Cardiac septum (tissue), 1 donor: ENCODE measurements at places on chromosomes 12 and 14. TPM values are rescaled to one million over a fixed set of nuclear protein-coding genes. Genes with fewer than 3 reads are reported as not detected.
A peak's percentile ranks its signal among the peaks of the same experiment; 100 is the strongest.

GRCh38 chr12:31849090-31849687 is 110.0 kb upstream of the RESF1 start:
- no peak for DNase-seq

- DNase-seq = no peak
Observed at GRCh38 chr12:94133964-94134795, 14.2 kb upstream of the PLXNC1 start.

The PTPN6 gene
- total RNA-seq = 7.0 TPM

- DNase-seq = no peak
Observed at GRCh38 chr12:54266852-54267251, 13.1 kb downstream of the CBX5 start.

The MORN3 gene
- 0.08 TPM for total RNA-seq

DNA sequence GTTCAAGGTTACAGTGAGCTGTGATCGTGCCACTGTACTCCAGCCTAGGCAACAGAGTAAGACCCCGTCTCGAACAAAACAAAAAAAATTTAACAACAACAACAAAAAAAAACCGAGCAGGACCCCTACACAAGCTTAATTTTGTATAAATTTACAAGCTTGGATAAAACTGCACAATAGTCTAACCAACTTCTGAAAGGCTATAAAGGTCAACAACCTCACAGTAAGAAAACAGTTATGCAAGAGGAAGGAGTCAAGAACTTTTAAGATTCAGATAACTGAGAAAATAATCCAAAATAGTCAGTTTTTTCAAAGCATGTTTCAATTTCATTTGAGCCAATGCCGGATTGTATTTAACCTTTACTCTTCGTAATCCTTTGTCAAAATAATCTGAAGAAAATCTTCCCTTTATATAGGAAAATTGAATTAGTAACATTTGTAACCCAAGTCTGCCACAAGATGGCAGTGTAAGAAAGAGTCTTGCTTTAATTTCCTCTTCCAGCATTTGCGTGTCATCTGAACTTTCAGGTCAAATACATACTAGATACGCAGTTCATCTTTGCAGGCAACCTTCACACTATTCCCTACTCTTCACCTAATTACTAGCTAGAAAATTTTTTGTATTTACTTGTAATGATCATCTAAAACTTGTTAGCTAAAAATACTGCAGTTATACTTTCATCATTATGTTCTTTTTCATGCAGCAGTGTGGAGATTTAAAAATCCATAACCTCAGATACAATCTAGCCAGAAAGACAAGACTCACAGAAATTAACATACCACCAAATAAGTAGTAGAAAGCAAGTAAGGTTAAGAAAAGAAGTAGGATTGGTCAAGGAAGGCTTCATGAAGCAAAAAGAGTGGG is 5.8 kb downstream of the CCNB1IP1 start:
- no peak for DNase-seq

DNA sequence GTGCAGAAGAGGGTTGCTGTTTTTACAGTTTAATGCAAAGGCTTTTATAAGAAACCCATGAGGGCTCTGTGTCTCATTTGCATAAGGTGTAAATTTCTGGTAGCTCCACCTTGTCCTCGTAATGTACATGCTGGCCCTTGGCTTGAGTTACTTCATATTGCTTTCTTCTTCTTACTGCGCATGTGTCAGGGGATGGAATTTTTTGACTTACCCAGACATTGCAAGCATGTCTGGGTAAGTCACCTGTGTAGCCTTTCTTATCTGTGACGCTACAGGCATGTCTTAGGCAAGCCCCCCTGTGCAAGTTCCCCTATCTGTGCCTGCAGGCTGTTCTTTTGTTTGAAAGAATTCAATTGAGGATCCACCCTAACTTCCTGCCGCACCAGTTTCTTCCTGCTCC is 274.2 kb downstream of the ETNK1 start:
- no peak for DNase-seq

The TAS2R7 gene
- not detected for total RNA-seq

DNA sequence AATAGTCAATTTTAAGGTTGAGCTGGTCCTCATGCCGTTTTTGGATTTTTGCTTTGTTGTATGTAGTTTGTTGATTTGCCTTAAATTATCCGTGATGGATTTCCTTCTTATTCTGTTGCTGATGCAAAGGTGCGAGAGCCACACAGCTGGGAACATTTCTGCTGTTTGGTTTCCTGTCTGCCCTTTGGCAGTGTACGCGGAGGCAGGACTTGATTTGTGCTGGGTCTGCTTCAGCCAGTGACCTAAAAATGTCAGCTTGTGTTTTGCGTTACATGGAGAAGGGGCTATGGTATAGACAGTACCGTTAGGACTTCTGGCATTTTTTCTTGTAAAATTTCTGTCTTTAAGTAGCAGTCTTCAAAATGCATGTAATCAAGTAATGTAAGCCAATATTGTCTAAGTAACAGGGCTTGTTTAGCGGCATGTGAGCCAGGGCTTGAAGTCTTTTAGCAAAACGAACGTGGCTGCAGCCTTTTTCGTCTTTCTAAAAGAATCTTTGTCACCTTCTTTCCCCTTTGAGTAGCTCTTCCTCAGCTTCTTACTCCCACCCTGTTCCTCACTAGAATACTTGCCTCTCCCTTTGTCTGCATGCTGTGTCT is 18.2 kb upstream of the RD3L start:
- DNase-seq = no peak

The LMO3 gene
- 0.38 TPM for total RNA-seq

DNA sequence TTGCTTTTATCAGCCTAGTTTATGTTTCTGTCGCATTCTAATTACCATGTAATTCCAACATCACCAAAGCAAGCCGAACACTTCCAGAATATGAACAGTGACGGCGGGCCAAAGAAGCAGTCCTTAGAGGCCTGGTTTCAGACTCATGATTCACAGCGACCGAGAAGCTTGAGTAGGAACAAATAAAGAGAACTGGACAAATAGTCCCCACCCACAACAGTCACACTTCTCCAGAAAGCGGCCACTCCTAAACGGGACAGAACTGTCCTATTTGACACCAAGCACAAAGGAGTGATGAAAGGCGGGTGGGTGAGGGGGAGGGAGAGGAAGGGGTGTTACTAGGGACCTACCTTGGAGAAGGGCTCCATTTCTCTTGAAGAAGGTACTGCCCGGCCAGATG is 136.4 kb downstream of the FOXN3 start:
- no peak for DNase-seq

GRCh38 chr12:27158297-27158696 is 75.9 kb upstream of the C12orf71 start:
- DNase-seq = no peak

DNA sequence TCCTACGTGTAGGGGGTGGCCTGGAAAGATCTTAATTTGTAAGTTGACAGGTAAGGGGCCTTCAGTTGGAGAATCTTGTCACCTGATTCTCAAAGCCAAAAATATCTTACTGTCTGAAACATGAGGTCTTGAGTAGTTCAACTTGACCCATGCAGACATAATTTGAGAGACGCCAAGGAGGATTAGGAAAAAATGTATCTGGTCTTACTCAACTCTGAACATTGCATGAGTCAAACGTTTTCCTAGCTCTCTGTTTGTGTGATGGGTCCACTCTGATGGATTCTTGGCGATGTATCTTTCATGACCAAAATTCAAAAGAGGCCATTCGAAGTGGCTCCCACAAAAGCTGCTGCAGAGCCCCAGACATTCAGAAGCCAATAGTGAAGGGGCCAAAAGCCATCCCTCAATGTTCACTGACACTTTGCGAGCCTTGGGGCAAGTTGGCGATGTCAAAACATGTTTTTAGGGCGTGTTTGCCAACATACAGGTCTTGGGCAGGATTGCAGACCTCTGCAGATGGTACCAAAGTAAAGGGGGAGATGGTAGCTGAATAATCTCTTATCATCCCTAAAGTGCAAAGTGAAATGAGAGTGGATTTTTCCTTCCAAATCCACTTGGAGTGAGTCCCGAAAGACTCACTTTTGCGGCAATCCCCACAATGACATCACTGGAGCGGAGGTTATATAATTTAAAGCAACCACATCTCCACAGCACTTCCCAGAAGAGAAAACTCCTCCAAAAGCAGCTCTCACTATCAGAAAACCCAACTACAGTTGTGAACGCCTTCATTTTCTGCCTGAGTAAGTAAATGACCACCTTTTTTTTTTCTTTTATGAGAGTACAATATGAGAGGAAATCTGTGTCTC is at the start of gene BDKRB1:
TSS of gene BDKRB1 (plus strand) at position 710 of the 866 bp plus-strand sequence. CDS start 7,473 bp downstream, outside the sequence.
- DNase-seq = no peak

DNA sequence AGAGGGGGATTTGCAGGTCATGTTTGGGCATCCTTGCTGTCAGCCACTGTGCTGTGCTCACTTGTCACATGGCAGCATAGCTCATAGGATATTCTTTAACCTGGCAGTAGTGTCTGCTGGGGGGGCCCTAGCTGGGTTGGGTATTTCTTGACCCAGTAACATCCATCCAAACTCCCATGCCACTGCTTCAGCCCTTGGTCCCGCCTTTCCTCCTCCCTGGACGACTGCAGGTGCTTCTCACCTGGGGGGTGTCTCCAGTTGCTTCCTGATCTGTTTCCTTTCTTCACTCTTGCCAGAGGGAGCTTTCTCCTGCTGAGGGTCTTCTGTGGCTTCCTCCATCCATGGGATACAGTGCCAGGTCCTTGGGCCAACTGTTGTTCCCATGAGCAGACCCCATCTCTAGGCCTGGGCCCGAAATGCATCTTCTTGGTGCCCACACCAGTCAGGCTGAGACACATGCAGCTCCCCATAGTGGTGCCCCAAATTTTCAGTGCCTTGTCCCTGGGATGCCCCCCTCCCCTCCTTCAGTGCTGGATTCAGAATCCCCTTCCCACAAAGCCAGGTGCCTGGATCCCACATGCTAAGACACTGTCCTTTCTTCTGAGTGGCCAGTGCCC is 20.5 kb downstream of the C14orf132 start:
- peak; percentile 35 for DNase-seq

The ESPL1 gene
- total RNA-seq = 0.16 TPM

The NIN gene
- total RNA-seq = 59.2 TPM

The ISCA2 gene
- 40.5 TPM for total RNA-seq

GRCh38 chr14:85415015-85415712 is 114.8 kb upstream of the FLRT2 start:
- DNase-seq = no peak

The MYF6 gene
- 1.1 TPM for total RNA-seq

- DNase-seq = no peak
Observed at GRCh38 chr12:117125272-117125613, 26.0 kb upstream of the TESC start.

The KLRK1 gene
- total RNA-seq = 0.19 TPM

The PPM1H gene
- 4.0 TPM for total RNA-seq

GRCh38 chr12:24444634-24445033 is 495.2 kb upstream of the SOX5 start:
- no peak for DNase-seq

- no peak for DNase-seq
Observed at GRCh38 chr12:5318874-5319273, 113.0 kb upstream of the NTF3 start.
